Stimulated activated CD4-positive, alpha-beta T cell treated with anti-CD3 and anti-CD28 coated beads, TNF-alpha, amount 100 ng/mL, for 24 hours (primary cell): ENCODE measurements at places on chromosomes 2 and 18.
A peak's percentile ranks its signal among the peaks of the same experiment; 100 is the strongest.

DNA sequence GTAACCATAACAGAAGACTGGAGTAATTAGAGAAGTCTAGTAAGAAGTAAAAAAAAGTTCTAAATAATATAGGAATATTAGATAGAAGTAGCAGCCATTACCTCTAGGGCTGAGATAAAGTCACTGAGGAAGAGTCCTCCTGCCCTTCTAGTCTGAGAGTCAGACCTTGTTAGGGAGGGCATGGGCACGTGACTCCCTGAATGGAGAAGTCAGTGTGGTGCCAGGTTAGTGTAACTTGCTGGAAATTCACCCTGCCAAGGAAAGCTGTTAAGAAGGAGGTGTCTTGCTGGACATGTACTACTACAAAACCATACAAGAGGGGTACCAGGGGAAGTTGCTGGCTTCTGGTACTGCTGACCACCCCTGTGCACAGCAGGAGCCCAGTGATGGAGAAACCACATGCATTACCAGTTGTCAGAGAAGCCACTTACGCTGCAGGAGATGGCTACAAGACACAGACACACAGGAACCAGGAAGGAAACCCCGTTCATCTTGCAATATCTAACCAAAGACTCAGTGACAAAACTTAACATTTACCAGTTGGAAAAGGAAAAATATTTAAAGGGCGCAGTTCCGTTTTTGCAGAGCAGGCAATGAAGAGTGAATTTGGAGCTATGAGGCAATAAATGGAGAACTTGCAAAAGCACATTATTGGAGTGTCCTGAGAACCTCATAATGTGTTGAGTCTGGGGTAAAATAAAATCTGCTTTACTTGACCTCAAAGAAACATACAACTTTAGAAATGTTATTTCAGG lies 77.2 kb upstream of the TLK1 start:
- no peak for DNase-seq

- DNase-seq = no peak
Measured at GRCh38 chr18:47779381-47779780, 151.1 kb downstream of the SMAD2 start.

DNA sequence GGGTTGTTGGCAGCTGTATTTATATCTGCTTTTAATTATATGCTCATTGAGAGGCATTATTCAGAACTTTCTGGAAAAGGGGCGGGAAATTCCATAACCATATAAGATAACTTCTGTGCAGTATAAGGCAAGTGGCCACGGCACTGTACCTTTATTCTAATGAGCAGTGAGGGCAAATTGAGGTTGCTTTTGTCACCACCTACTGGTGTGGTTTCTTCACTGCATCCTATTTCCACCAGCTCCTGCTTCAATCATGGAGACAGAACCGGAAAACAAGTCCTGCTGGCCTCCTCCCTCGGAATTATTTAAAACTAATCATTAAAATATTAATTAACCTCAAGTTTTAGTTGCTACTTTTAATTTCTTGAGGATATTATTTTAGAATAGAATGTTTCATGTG lies 759.4 kb downstream of the CBLN2 start:
- no peak for DNase-seq

- DNase-seq = no peak
Measured at GRCh38 chr2:162211732-162212131, 31.5 kb downstream of the FAP start.

DNA sequence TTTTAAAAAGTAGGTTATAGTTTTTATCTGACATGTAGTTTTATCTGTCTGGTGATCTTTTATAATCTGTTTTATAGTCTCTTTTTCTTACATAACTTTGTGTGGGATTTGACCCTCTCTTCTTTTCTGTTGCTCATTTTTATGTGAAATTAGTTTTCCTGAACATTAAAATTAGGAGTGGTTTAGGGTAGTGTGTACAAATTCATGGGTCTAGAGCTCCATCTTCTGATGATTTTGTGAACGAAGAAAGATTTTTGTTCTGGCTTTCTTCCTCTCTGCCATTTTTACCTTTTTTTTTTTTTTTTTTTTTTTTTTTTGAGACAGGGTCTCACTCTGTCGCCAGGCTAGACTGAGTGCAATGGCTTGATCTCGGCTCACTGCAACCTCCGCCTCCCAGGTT lies 46.6 kb downstream of the SLC30A6 start:
- no peak for DNase-seq

DNA sequence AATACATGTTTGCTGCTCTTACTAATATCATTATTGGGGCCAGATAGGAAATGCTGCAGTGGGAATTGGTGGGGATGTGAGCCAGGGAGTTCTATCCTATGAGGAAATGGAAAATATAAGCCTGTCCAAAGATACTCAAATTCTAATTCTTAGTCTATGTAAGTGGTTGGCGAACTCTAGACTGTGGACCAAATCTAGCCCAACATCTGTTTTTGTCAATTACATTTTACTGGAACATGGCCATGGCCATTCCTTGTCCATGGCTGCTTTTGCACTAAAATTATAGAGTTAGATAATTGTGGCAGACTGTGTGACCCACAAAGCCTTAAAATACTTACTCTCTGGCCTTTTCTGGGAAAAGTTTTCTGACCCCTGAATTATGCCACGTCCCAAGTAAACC lies 113.3 kb downstream of the MGAT5 start:
- DNase-seq = no peak

GRCh38 chr2:136136931-136137330 lies 19.0 kb upstream of the CXCR4 start:
- DNase-seq = no peak

DNA sequence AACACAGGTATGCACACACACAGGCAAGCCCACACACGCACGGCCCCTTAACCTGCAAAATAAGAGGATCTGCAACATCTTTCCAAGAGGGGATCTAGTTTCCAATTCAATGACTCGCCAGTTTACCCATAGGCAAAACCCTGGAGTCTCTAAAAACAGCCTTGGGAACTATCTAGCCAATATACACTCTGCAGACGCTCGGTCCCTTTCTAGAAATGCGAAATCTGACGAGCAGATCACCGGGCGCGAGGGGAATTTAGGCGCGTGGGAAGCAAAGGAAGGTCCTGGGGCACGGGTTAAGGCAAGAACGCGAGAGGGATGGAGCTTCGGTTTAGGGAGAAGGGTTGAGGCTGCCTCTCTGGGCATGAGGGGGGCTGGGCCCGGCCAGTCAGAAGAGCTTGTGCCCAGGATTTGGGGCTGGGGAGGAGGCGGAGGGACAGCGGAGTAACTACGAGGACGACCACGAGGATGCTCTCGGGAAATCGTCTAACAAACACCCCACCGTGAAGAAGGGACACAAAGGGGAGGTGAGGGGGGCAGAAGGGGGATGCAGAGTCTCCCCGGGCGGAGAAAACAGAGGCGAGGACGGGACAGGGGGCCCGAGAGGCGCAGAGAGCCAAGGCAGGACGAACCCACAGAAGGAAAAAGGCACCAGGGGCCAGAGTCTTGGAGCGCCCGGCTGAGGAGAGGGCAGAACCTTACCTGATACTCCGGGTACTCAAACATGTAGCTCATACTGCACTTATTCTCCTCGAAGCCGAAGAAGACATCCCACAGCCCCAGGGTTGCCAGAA lies 542 bp downstream of the PGAP1 start:
- peak; percentile 27 for DNase-seq

- no peak for DNase-seq
Measured at GRCh38 chr2:219168526-219168925, 1.3 kb downstream of the SLC23A3 start.

DNA sequence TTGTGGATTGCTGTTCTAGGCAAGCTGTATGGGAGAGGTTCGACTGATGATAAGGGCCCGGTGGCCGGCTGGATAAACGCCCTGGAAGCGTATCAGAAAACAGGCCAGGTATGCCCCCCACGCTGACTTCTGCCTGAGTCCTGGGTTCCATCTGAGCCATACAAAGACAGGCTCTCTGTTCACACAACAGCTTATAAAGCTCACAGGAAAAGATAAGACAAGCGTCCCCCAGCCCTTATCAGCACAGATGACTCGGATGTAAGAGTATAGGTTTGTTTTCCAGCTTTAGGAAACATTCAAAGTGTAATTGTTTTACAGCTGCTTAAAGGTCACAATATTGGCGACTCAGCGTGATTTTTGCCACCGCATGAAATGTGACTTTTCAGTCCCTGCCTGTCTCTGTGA lies 12.7 kb downstream of the CNDP2 start:
- no peak for DNase-seq

DNA sequence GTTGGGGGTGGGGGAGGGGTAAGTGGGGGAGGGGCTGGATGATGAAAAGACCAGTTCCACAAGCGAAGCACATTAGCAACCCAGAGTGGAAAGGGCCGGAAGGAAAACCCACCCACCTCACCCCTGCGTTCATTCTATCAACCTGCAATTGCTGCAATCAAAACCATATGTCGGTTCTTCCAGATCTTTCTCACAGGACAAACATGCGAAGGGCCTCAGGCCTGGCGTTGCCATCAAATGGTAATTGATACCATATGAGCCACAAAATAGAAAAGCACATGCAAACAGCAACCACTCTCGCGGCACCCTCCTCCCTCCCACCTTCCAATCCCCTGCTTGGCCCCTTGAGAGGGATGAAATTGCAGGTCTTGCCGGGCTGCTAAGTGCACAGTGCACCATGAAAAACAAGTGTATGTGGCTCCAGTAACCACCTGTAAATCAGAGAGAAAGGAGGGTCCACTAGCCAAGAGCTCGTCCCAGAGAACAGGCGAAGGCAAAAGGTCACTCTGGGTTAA lies 287.5 kb downstream of the TCF4 start:
- no peak for DNase-seq

GRCh38 chr18:9825571-9826073 lies 60.2 kb upstream of the TXNDC2 start:
- no peak for DNase-seq

GRCh38 chr2:116669782-116670181 lies 1144.7 kb upstream of the DDX18 start:
- no peak for DNase-seq

GRCh38 chr2:223050900-223051504 lies 988 bp upstream of the KCNE4 start:
- no peak for DNase-seq
